Activated T-helper 1 cell treated with anti-CD3 and anti-CD28 coated beads, Interleukin-12 subunit alpha, Interleukin-12 subunit beta, Interleukin-2, Interleukin-4 antibody, amounts not matched to agents 30 ng/mL and 10 ng/mL and 1 ng/mL, durations not matched to agents 14 hours and 24 hours and 36 hours (primary cell): ENCODE measurements at places on chromosomes 11 and 22. TPM values are rescaled to one million over a fixed set of nuclear protein-coding genes. Genes with fewer than 3 reads are reported as not detected.

The ARVCF gene
- 2.4 and 3.1 TPM in 2 replicates for total RNA-seq

The OSM gene
- total RNA-seq, result 76.7 and 78.3 TPM in 2 replicates

The SYT13 gene
- total RNA-seq, result not detected in 2 replicates

The YPEL4 gene
- 0.26 and 0.39 TPM in 2 replicates for total RNA-seq

The POGLUT3 gene
- 8.5 TPM in 2 replicates for total RNA-seq

The RAB6A gene
- total RNA-seq, result 81.9 and 88.0 TPM in 2 replicates

DNA sequence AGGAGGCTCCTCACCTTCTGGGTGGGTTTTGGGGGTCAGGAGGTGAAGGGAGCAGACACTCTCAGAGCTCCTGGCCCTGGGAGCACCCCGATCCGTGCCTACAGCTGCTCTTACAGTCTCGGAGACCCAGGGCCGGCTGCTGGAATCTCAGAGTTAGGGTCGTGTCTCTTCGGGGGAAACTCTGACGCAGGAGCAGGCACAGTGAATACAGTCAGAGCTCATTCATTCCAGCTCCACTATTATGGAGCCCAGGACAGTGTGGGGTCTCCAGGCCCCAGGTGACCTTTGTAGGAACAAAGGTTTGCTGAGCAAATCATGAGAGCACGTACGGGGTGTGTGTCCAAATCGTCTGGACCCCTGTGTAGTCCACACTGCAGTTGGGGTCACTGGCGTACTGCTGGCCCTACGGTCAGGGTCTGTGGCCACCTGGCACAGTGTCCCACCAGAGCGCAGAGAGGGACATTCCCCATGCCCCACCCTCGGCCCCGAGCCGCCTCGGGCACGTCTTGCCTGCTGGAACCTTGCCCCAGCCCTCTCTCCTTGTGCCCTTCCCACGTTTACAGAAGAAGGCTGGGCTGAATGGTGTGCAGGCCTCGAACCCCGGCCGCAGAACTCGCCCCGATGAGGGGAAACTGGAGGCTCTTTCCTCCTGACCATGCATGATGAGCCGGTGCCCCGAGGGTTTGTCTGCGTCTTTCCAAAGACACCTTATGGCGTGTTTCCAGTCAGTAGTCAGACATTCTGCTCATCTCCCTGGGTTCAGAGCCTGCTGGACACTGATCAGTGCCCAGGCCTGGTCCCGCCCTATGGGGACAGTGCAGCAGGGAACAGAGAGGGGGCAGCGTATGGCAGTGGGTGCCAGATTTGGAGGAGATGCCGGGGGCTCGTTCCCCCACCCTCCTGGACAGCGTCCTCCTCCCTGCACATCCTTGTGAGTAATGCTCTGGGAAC, 1166.6 kb downstream of the BRD1 start:
- no peak for DNase-seq

GRCh38 chr11:73566422-73566821, 31.5 kb downstream of the FAM168A start:
- DNase-seq, result no peak

DNA sequence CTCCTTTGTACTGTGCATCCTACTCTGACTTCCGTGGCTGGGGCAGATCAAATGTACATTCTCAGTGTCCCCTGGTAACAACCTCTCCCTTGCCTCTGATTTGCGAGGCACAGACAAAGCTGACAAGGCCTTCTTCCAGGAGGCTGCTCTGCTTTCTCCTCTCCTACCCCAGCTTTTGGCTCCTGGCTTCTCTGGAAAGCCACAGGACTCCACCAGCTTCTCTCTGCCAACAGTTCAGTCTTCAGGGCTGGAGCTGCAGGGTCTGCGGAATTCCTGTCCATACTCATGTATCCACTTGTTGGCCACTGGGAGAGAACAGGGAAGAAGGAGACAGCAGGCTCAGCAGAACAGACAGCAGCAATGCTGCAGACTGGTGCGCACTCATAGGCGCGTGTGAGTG, 44.4 kb downstream of the P4HA3 start:
- DNase-seq, result no peak

DNA sequence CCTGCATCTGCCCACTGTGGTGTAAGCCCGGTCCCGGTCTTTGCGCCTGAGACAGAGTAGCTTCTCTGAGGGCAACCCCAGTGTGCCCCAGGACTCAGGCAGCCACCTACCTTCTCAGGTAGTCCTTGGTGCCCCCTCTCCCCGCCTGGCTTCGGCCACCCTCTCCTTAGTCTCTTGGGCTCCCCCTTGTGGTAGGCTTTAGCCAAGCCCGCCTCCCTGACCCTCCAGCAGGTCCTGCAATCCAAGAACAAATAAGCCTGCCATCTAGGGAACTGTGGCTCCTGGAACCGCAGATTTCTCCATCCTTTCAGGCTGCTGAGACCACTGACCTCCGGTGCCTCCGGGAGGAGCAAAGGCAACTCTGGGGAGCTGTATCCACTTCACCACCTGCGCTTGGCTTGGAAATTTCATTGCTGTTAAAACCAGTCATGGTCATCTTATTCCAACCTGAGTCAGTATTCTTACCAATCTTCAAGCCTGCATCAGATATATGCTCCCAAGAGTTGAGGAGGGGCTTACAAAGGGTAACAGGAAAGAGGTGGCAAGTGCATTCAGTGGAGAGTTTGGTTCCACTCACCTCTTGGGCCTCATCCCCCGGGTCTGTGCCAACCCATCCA, 52.8 kb upstream of the TENM4 start:
- DNase-seq, result peak; percentile 3

GRCh38 chr11:76634886-76635285, 35.7 kb downstream of the LRRC32 start:
- DNase-seq, result no peak

DNA sequence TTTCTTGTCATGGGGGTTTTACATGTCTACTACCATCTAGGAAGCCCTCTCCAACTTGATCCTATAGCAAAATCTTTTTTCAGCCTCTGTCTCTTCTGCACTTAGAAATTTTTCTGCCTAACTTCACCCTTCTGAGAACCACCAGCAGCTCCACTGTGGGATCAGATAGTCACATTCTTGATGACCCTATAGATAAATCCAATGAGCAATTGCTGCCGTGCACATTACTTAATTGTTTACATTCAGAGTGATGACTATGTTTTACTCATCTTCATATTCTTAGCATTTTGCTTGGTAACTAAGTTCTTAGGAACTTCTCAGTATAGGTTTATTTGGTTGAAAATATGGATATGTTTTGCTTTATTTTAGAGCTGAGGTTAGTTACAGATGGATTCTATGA, 12.4 kb upstream of the ETS1 start:
- no peak for DNase-seq
